ENCODE measurements at places on chromosomes 16 and 17.

DNA sequence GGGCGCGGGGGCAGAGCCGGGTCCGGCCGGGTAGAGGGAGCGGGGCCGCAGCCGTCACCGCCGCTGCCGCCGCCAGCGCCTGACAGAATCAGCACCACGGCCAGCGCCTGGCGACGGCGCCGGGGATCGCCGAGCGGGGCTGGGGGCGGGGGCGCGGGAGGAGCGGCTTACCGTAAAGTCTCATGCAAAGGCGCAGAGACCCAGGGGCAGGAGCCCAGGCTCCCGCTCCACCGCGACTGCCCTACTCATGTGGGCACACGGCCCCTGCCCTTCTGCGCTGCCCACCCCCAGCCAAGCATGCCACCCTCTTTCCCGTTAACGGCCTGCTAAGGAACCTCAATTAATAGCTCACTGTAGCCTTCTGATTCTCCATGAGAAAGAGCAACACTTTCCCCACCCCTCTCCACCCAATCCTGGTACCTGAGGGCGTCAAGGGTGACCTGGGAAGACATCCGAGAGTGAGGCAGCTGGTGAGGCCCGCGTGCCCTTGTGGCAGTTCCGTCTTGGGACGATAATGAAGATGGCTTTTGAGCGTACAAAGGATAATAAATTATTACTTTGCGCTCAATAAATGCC is at the start of gene SEZ6:
TSS of gene SEZ6 (minus strand) at position 98 of the 576 bp plus-strand sequence. CDS start 164 bp downstream, outside the sequence.
- DNase-seq = peak; percentile 45

DNA sequence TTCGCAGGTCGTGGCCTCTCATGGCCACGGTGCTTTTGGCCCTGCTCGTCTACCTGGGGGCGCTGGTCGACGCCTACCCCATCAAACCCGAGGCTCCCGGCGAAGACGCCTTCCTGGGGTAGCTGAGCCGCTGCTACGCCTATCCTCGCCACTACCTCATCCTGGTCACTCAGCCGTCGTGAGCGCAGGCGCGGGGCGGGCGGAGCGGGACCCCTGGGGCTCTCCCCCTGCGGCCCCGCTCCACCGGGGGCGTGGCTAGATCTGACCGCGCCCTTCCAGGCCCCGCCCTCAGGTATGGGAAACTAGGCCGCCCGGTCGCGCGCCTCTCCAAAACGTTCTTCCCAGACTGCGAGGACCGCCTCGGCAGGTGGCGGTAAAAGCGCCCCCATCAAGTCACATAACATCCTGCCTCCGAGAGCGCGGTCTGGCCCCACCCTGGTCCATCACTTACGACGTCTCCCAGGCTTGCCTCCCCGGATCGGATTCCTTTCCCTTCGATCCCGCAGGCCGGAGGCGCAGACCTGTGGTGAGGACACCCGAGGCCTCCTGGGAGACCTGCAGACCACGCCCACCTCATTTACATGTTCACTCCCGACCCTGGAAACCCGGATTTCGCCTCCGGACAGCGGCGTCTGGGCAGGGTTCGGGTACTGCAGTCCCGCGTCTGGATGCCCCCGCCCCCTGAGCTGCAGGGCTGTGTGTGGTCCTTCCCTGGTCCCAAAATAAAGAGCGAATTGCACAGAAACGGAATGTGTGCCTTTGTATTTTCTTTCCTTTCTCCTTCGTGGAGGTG is 91.5 kb upstream of the TMEM97 start:
- no peak for DNase-seq

DNA sequence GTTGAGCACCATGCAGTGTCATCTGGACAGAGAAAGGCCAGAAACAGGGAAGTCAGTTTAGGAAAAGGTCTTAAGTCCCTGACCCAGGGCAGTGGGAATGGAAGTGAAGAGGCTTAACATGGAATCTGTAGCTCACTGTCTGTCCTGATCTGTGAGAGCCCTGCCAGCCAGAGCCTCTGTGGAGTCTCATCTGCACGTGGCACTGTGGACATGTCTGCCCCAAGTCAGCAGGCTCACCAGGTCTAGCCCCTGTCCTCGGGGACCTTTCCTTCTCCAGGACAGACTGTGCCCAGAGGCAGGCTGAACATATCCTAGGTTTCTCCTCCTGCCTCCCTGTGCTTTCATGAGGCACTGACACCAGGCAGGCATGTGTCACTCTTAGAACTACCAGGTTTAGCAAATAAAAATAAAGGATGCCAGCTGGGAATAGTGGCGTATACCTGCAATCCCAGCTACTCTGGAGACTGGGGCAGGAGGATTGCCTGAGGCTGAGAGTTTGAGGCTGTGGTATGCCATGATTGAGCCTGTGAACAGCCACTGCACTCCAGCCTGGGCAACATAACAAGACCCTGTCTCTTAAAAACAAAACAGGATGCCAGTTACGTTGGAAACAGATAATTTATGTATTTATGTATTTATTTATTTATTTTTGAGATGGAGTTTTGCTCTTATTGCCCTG is 22.4 kb downstream of the UNK start:
- DNase-seq = no peak

DNA sequence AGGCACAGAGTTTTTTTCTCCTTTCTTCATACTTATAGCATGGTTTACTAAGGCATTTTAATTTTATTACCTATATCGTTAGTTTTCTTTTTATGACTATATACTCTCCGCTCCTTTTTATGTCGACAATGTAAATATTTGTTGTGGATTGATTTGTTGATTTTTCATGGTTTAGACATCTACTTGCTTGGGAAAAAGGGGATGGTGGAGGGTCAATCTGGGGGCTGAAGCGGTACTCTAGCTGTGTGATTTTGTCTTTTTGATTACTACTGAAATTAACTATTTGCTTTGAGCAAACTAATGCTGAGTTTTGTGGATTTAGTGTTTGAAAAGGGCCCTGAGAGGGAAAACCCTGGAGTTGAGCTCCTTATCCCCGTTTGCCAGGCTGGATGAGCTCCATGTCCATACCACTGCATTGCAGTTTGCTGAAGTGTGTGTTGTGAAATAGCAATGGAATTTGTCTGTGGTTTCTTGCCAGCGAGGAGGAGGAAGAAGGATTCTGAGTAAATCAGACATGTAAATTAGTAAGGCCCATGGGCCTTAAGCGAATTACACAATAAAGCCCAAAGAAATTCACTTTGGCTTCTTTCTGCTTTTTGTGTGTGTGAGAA is 72.0 kb downstream of the FTO start:
- DNase-seq = no peak

- DNase-seq = no peak
Measured at GRCh38 chr17:58452738-58453137, 35.4 kb upstream of the RNF43 start.

GRCh38 chr17:63760771-63761539 is 12.4 kb downstream of the CCDC47 start:
- no peak for DNase-seq

All from effector memory CD8-positive, alpha-beta T cell (primary cell).